ENCODE measurements at places on chromosomes 7 and 10. TPM values are rescaled to one million over a fixed set of nuclear protein-coding genes. Genes with fewer than 3 reads are reported as not detected.
A peak's percentile ranks its signal among the peaks of the same experiment; 100 is the strongest.

DNA sequence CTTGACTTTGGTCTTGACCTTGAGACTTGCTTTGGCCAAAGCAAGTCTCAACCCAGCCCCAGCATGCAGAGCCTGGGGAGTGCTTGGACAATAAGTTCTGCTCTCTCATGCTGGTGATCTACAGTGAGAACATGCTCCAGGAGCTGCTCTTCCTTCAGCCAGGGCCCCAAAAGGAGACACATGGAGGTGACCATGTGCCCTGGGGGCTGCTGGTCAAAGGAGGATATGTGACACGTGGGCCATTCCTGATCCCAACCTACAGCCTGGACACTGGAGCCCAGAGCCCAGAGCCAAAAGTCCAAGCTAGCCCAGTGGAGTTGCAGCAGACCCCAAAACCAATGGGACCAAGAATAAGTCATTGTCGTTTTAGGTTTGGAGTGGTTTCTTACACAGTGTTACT, 78.2 kb upstream of the CHST15 start:
- no peak overlapping the region for H3K27ac ChIP-seq
- DNase-seq = no peak
- H3K4me1 ChIP-seq = no peaks in the 10 kb centered on the region
- H3K27me3 ChIP-seq = no peaks in the 10 kb centered on the region
- no peak overlapping the region for H3K4me3 ChIP-seq
- H3K36me3 ChIP-seq = no peaks in the 10 kb centered on the region

- H3K4me3 ChIP-seq = no peak overlapping the region
- DNase-seq = no peak
- H3K36me3 ChIP-seq = no peaks in the 10 kb centered on the region
- no peak overlapping the region for H3K27ac ChIP-seq
- H3K27me3 ChIP-seq = no peaks in the 10 kb centered on the region
- H3K4me1 ChIP-seq = no peaks in the 10 kb centered on the region
These were observed 337.3 kb downstream of the WDR37 start for GRCh38 chr10:1393481-1393880.

Gene FFAR4
- not detected for total RNA-seq

- DNase-seq = peak; percentile 20
- H3K4me1 ChIP-seq = peaks cover 42% of the 10 kb centered on the region
- H3K4me3 ChIP-seq = no peak overlapping the region
- no peaks in the 10 kb centered on the region for H3K27me3 ChIP-seq
- no peak overlapping the region for H3K27ac ChIP-seq
These were observed 58.3 kb downstream of the VCL start for GRCh38 chr10:74056050-74056818.
